LoVo (cell line): ENCODE measurements at places on chromosomes 1 and 21.

DNA sequence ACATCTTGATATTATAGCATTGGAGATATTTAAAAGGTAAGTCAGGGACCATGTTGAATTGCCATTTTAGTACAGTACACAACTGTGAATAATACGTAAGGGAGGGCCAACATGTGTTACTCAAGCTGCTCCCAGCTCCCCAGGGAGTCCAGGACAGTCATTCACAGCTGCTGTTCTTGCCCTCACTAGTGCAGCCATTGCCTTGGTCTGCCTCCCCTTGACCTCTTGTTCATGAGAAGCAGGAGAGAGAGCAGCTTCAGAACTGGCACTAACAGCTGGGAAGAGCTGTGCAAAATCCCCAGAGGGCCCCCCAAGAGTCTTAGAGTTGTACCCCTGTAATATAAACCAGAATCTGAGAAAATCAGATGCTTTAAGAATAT, 16.4 kb downstream of the TCEANC2 start:
- no peak for DNase-seq

DNA sequence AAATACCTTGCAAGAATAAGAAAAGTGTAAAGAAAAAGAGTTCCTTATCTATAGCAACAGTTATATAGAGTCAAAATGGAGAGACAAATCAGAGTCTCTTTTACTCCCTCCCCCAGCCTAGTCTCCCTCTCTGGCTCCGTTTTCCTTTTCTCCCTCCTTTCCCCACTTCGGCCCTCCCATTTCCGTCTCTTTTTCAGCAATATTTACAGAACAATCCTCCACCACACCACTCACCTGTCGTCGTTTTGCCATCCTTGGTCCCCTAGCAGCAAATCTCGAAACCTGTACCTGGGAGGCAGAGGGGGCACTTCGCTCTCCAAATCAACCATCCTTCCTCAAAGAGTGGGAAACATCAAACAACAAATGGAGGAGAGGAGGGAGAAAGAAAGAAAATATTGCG, 259 bp downstream of the KCNT2 start:
- DNase-seq: no peak

DNA sequence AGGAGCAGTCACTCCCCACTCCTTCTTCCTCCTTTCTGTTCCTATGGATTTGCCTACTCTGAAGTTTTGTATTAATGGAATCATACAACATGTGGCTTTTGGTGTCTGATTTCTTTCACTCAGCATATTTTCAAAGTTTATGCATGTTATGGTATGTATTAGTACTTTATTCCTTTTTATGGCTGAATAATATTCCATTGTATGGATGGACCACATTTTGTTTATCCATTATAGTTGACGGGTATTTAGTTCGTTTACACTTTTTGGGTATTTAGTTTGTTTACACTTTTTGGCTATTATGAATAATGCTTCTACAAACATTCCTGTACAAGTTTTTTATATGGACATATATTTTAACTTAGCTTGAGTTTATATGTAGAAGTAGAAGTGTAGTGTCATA, 113.1 kb downstream of the PCBP3 start:
- no peak for DNase-seq

- DNase-seq: no peak
Observed at GRCh38 chr1:151502859-151503780, 8.1 kb upstream of the CGN start.

DNA sequence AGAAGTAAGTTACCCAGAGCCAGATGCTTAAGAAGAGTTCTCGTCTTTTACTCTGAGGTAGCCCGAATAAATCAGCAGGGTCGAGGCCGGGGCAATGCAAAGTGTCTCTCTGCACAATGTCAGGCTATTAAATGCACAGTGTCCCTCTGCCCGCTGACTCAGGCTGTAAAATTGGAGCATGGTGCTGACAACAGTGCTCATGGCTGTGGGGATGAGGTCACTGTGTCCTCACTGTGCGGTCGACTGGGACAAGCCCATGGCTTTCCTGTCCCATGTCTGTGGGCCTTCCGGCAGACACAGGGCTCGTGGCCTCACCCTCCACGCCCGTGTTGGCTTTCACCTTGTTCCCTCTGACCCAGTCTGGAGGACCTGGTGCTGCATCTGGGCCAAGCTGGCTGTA, 14.6 kb upstream of the SLC2A1 start:
- peak; percentile 13 for DNase-seq

- DNase-seq: no peak
Observed at GRCh38 chr1:222956601-222957000, 141.8 kb downstream of the DISP1 start.

- no peak for DNase-seq
Observed at GRCh38 chr1:30321246-30321910, 402.0 kb downstream of the MATN1 start.

- peak; percentile 55 for DNase-seq
Observed at GRCh38 chr1:119782631-119783325, 14.1 kb upstream of the HMGCS2 start.

GRCh38 chr1:193891788-193892187, 705.4 kb upstream of the B3GALT2 start:
- no peak for DNase-seq

- no peak for DNase-seq
Observed at GRCh38 chr1:172446547-172446946, 2.7 kb upstream of the PIGC start.

DNA sequence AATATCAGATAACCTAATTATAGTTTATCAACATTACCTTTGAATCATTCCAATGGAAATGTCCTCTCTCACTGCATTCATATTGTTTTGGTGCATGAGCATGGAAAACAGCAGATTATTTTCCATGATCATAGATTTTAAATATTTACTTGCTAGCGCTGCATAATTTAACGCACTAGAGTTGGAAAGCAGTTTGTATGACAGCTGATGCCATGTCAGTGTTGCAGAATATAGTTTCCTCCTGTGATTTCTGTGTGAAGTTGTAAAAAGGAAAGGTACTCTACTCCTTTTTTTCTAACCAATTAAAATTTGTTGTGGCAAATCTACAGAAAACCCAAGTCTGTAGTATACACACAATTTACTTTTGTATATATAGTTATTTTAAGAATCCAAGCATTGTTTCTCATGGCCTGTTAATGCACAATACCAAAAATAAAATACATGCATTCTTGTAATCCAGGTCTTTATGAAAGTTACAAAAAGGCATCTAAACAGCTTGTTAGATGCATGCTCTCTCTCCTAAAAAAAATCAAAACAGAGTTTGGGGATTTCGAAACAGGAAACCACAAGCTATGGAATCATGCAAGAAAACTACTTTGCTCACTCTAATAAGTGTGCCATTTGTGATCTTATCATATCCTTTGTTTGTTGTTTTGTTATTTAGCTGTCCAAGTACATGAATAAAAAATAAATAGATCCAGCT, 1.9 kb upstream of the ATG4C start:
- DNase-seq: no peak

DNA sequence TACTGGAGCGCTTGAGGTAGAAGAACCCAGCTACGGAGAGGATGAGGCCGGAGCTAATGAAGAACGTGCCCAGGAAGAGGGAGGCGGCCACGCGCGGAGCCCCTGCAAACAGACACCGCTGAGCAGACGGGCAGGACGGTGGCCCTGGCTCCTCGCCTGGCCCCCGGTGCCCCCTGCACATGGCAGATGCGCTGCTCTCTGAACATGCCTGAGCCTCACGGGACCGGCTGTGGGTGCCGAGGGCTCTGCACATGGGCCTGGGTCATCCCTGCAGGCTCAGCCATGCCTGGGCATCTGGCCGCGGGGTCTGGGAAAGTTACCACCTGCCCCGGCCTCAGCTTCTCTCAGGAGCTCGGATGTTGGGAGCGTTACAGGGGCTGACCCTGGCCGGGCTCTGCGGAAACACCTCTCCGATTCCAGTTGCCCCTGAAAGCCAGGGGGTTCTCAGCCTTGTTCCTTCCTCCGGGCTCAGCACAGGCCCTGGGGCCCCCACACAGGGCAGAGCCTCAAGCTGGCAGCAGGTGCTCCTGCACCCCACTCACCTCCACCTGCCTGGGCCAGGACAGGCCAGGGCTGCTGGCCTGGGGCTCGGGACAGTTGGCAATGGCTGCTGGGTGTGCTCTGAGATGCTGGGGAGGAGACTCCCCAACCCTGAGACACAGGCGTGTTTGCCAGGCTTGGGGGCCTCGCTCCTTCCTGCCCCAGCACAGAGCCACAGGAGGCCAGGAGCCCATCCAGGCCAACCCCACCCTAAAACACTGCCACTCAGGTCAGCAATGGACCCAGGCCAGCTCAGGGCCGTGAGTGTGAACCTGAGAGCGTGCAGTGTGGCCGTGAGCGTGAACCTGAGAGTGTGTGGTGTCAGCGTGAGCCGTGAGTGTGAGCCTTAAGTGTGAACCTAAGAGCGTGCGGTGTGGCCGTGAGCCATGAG, 12.1 kb upstream of the RNF223 start:
- no peak for DNase-seq

GRCh38 chr1:8284127-8284526, 33.8 kb upstream of the SLC45A1 start:
- no peak for DNase-seq

- no peak for DNase-seq
Observed at GRCh38 chr1:26747048-26747447, 40.7 kb upstream of the PIGV start.

DNA sequence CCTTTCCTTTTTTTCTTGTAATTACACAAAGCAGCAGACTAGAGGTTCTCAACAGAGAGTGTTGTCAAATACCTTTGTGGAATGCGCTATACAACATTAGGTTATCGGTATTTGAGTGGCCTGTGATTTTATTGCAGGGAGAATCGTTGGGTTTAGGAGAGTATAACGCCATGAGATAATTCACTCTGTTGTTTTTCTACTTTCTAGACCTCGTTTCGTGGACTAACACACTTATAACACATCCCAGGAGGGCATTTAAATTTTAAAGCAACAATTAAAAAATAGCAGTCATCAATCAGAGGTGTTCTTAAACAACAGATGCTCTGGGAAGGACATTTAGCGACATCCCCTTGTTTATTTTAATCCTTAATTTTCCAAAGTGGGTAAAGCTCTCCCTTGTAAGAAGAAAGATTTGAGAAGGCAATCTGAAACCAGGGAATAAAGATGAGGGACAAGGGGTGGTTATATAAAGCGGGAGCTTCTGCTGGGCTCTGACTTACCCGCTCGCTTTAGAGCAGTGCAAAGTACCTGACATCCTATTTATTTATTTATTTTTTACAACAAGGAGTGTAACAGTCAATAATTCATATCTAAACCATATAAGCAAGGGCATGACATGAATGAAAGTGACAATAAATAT, 4.9 kb downstream of the PBX1 start:
- DNase-seq: no peak

DNA sequence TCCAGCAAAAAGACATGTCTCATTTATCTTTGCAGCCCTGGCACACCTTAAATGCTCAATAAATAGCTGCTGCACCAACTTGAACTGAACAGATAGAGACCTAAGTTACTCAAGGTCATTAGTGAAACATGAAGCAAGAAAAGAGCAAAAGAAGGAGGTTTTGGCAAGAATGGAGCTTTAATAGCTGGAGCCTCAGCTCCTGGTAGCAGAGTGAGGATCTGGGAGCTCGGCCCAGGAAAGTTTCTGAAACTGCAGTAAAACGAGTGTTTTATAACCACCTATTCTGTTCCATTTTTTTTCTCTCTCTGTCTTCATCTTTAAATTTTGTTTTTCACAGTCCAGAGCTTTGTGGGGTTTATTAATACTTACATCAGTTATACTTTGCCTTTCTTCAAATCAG, 207.5 kb downstream of the SETD4 start:
- no peak for DNase-seq

GRCh38 chr1:184595596-184595995, 159.1 kb downstream of the EDEM3 start:
- DNase-seq: no peak

GRCh38 chr1:45762291-45762690, 11.8 kb upstream of the IPP start:
- DNase-seq: no peak

GRCh38 chr1:6809461-6809860, 24.2 kb downstream of the CAMTA1 start:
- no peak for DNase-seq

GRCh38 chr1:29352719-29353420, 116.5 kb downstream of the PTPRU start:
- DNase-seq: no peak

GRCh38 chr21:29055080-29055479, 18.4 kb downstream of the CCT8 start:
- no peak for DNase-seq

GRCh38 chr1:165858364-165858823, 31.0 kb downstream of the UCK2 start:
- no peak for DNase-seq

- no peak for DNase-seq
Observed at GRCh38 chr21:25582888-25583287, 24.4 kb downstream of the MRPL39 start.

DNA sequence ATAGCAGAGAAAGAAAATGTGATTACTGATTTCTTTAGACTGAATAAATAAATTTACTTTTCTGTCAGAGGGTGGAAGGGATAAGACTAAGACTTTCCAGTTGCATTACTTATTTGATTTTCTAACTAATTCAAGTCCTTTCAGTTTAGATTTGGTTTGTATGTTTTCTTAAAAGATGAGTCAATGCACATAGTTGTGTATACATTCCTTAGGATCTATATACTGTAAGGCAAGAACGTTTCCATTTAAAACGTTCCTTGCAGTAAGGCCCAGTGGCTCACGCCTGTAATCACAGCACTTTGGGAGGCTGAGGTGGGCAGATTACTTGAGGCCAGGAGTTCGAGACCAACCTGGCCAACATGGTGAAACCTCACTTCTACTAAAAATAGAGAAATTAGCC, 14.5 kb upstream of the SERTAD4 start:
- DNase-seq: no peak

- DNase-seq: no peak
Observed at GRCh38 chr1:59292562-59292961, 4.3 kb upstream of the FGGY start.

DNA sequence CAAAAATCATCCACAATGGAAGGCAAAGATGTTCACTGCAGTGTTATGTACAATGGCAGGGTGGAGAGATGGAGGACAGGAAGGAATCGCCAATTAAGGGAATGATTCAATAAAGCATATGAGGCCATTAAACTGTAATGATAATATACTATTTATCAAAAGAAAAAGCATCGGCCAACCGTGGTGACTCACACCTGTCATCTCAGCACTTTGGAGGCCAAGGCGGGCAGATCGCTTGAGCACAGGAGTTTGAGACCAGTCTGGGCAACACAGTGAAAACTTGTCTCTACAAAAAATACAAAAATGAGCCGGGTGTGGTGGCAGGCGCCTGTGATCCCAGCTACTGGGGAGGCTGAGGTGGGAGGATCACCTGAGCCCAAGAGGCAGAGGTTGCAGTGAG, 89.1 kb downstream of the SSBP3 start:
- no peak for DNase-seq

GRCh38 chr1:119631086-119631432, 17.0 kb downstream of the ZNF697 start:
- DNase-seq: no peak

- no peak for DNase-seq
Observed at GRCh38 chr1:96498744-96499340, 222.7 kb upstream of the PTBP2 start.

DNA sequence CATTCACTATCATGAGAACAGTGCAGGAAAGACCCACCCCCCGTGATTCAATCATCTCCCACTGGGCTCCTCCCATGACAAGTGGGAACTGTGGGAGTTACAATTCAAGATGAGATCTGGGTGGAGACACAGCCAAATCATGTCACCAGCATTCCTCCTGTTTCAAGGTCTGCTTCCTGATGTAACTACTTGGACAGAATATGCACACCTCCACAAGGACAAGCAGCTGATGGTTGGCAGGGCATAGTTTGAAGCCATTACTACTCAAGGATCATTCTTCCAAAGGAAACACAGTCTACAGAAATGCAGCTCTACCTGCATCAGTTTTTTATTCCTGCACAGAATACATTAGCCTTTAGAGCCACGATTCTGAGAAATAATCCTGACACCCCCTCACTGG, 28.5 kb upstream of the RNF2 start:
- peak; percentile 54 for DNase-seq

- DNase-seq: no peak
Observed at GRCh38 chr1:206029484-206029883, 5.8 kb upstream of the CTSE start.
